Stimulated activated CD8-positive, alpha-beta memory T cell treated with anti-CD3 and anti-CD28 coated beads, Interleukin-15, amount 100 ng/mL, for 24 hours (primary cell): ENCODE measurements at places on chromosomes 2 and 18.

GRCh38 chr18:33745871-33746545, 168.0 kb downstream of the ASXL3 start:
- no peak for DNase-seq

DNA sequence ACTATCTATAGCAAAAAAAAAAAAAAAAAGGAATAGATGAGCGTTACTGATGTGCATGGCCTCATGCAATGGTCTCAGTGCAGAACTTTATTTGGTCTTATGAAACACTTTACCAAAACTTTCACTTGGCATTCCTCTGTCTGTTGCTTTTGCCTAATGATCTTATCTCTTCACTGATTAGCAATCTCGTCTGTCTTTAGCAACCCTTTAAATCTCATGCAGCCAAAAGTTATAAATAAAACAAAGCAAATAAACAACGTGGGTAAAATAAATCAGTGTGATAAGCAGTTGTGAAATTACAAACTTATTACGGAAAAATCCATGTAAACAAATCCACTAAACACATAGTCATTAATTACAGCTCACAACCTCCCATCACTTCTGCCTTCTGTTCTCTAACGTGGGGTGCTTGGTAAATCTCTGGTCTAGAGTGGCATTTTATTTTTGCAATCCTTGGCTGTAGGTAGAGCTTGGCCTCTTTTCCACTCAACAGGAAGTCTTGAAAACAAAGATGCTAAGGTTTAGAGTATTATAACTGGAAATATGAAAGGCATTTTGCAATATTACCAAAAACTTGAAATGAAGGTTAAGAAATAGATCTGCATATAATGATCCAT, 288.0 kb downstream of the AFF3 start:
- no peak for DNase-seq

DNA sequence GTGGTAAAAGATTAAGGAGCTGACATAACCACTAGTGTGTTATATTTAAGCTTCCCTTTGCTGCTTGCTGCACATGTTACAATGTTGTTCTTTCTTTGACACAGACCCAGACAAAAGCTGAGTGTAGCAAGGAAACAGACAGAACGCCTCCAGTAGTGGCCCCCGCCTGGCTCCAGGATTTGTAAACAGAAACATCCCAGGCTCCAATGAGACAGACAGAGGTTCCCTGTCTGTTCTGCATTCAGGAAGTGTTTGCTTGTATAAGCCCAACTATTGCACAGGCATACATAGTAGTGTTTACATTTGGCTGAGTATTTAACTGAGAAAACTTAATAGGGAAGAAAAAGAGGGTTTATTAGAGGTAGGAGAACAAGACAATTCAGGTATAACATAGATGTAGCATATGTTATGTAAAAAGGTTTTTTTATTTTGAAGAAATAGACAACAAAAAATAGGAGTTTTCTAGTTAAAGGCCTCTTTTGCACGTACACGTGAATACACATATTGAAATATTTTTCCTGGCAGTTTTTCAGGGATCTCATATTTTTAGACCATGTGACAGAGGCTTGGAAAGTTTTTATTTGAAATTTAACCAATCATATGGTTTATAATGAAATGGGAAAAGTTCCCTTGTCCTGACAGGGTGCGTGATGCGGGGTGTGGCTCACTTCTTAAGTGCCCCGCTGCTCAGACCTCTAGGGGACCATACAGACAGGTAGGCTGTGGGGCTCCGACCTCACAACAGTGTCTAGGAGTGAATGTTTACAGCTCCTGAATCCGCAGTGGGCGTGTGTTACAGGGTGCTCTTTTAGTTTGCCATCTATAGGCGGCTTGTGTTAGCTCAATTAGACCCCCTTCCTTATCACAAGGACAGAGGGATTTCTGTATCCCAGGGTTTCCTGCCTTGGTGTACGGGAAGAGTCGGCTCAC, 118.4 kb downstream of the BMPR2 start:
- no peak for DNase-seq

DNA sequence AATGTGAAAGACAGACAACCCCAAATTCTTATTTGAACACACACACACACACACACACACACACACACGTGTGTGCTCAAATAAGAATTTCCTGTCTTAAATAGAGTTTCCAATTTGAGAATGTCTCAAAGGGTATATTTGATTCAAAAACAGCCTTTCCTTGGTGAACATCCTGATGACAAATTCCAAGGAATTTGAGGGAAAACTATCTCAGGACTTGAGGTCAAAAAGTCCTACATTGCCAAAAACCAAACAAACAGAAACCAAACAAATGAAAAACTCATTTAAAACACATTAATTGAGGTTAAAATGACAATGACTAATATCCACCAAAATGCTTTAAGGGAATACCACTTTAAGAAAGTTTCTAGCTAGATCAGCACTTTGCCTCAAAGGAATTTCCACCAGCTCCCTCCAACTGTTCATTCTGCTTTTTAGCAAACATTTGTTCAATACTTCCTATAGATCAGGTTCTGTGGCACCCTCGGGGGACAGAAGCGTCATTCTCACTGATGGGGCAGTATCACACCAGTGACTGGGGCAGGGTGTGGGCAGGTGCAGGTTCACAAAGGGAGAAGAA, 232.1 kb upstream of the TRIB2 start:
- DNase-seq, result no peak

GRCh38 chr2:164430166-164430783, 191.0 kb downstream of the GRB14 start:
- no peak for DNase-seq

DNA sequence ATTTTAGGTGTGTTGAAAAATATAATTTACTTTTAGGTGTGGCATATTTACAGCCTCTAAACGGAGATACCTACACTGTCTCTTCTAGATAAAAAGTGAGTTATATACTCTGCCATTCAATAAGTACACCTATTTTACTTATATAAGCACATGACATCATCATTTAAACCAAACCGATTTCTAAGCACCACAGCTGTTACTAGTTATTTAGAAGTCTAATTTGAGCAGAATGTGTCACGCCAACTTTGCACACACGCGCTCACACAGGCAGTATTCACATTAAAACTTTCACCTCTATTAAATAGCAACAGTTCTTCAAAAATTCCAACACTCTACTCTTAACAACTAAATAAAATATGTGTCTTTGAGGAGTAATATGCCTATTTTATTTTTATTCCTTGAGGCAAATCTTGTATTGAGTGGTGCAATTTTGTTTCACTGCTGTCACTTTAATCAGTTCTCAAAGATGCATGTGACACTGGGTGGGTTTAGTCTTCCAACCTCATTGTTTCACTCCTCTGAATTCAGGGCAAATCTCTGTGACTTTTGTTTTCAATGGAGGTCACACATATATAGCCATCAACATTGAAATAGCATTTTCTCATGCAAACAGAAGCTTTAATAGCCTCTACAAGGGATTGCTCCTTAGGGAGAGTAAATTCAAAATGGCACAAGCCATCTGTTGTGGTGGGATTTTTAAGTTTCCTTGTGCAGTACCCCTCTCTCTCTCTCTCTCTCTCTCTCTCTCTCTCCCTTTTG, 721.0 kb downstream of the PLCL1 start:
- no peak for DNase-seq

GRCh38 chr18:59268721-59269562, 4.3 kb downstream of the RAX start:
- DNase-seq, result no peak
